ENCODE measurements at places on chromosomes 1 and 21. TPM values are rescaled to one million over a fixed set of nuclear protein-coding genes. Genes with fewer than 3 reads are reported as not detected.

The OR2L3 gene
- total RNA-seq: not detected

GRCh38 chr1:217332431-217333065 lies 298.3 kb downstream of the GPATCH2 start:
- no peaks in the 10 kb centered on the region for H3K36me3 ChIP-seq
- H3K4me1 ChIP-seq: no peaks in the 10 kb centered on the region
- no peaks in the 10 kb centered on the region for H3K27me3 ChIP-seq
- peak; percentile 30 for DNase-seq
- H3K27ac ChIP-seq: no peak overlapping the region

DNA sequence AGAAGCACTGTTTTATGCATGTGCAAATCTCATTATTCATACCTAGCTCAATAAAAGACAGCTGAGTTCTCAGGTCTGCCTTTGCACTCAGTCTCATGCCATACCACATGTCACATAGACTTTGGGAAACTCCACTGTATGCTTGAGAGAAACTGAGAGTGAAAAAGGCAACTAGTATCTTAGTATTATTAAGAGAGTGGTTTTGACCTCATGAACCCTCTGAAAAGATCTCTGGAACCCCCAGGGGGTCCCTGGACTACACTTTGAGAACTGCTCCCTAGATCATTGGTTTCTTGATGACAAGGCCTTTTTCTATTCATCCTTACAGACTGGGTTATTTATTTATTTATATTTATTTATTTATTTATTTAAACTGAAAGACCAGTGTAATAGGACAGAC lies 3.7 kb upstream of the RHEX start:
- H3K27me3 ChIP-seq: no peaks in the 10 kb centered on the region
- H3K4me3 ChIP-seq: no peak overlapping the region
- no peak overlapping the region for H3K27ac ChIP-seq
- no peaks in the 10 kb centered on the region for H3K36me3 ChIP-seq

GRCh38 chr1:2158272-2158671 lies 36.3 kb downstream of the FAAP20 start:
- no peaks in the 10 kb centered on the region for H3K27me3 ChIP-seq
- H3K4me3 ChIP-seq: no peak overlapping the region
- H3K36me3 ChIP-seq: peaks cover 3% of the 10 kb centered on the region
- no peak for DNase-seq
- no peak overlapping the region for H3K27ac ChIP-seq
- no peaks in the 10 kb centered on the region for H3K4me1 ChIP-seq
